ENCODE measurements at places on chromosomes 6 and 20.
A peak's percentile ranks its signal among the peaks of the same experiment; 100 is the strongest.

DNA sequence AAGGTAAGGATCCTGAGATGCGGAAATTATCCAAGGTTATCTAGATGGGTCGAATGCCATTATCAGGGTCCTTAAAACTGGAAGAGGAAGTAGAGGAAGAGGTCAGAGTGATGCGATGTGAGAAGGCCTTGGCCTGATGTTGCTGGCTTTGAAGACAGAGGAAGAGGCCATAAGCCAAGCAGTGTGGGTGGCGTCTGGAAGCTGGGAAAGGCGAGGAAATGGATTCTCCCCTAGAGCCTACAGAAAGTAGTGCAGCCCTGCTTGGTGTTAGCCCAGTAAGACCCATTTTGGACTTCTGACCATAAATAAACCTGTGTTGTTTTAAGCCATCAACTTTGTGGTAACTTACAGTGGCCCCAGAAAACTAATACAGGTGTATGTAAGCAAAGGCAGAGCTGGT is 2.0 kb downstream of the SRXN1 start:
- DNase-seq, result no peak

- no peak for DNase-seq
These were observed 217.3 kb upstream of the TENT5A start for GRCh38 chr6:81969814-81970213.

- no peak for DNase-seq
These were observed 230.7 kb downstream of the TFAP2C start for GRCh38 chr20:56859801-56860261.

- no peak for DNase-seq
These were observed 32.7 kb downstream of the TRDN start for GRCh38 chr6:123604067-123604466.

DNA sequence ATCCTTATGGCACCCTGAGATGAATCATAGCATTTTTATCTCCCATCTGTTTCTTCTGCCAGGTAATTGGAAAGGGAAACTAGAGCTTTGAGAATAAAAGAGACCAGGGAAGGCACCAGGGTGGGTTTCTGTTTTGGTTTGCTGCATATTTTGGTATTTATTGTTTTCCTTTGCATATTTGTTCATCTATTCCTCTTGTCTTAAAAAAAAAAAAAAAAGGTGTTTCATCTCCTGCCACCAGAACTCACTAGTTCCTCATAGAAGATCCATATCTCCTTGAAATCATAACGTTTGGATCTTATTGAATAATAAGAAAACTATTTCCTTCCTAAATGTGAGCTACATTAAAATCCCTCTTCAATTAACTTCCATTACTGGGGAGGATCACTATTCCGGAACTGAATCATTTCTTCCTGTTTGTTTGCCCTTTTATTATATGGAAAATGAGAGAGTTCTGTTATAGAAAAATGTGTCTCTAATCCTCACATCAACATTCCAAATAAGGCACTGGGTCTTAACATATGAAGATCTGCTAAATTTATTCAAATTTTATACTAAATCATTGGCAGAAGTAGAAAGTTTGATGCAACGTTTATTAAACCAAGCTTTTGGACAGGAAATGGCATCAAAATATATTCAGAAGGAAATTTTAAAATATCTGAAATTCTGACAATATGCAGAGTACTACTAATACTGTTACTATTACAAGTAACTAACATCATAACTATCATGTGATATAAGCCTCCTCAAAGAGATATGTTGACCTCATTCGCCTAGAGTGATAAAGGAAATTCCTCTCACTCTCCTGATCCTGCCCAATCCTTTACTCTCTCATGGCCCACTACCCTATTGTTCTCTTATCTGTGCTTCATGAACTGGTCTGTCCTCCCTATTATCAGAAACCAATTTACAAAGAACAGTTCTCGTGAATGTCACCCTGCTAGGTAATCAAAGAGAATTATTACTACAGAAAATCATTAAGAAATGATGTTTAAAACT is 229.4 kb upstream of the RSPO3 start:
- no peak for DNase-seq

DNA sequence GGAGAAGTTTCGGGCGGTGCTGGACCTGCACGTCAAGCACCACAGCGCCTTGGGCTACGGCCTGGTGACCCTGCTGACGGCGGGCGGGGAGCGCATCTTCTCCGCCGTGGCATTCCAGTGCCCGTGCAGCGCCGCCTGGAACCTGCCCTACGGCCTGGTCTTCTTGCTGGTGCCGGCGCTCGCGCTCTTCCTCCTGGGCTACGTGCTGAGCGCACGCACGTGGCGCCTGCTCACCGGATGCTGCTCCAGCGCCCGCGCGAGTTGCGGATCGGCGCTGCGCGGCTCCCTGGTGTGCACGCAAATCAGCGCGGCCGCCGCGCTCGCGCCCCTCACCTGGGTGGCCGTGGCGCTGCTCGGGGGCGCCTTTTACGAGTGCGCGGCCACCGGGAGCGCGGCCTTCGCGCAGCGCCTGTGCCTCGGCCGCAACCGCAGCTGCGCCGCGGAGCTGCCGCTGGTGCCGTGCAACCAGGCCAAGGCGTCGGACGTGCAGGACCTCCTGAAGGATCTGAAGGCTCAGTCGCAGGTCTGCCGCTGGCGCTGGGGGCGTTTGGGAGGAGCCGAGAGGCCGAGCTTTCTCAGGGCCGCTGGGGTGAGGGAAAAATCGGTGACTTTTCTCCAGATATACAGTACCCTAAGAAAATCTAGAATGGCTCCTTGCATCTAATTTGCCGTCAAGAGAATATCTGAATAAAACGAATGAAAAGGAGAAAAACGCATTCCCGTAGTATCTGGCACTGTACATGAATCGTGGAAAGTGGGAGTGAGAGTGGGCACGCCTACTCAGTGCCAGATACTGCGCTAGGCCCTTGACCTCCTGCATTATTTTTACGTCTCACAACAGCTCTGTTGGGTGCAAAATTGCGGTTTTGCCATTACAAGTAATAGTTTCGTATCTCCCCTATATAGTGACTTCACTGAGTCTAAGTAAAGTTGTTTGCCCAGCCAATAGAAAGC is 1.0 kb downstream of the CALHM6 start:
- DNase-seq, result peak; percentile 64
